Motor neuron (in vitro differentiated cells): ENCODE measurements at places on chromosomes 13 and 19. TPM values are rescaled to one million over a fixed set of nuclear protein-coding genes. Genes with fewer than 3 reads are reported as not detected.

ETV2 gene
- 2.5 and 3.2 TPM in 2 replicates for total RNA-seq

ADAMTSL5 gene
- total RNA-seq = 0.09 and 0.83 TPM in 2 replicates

PLVAP gene
- total RNA-seq = 0.05 and 0.13 TPM in 2 replicates

MEX3D gene
- total RNA-seq = 16.1 and 22.4 TPM in 2 replicates

TUBGCP3 gene
- 14.8 and 22.6 TPM in 2 replicates for total RNA-seq

FLT3 gene
- total RNA-seq = 0.16 and 0.19 TPM in 2 replicates

DCLK1 gene
- total RNA-seq = 25.3 and 28.3 TPM in 2 replicates

C5AR2 gene
- 0.16 and 0.36 TPM in 2 replicates for total RNA-seq

CYP4F2 gene
- total RNA-seq = not detected in 2 replicates

DKKL1 gene
- 4.1 and 5.2 TPM in 2 replicates for total RNA-seq

RASGRP4 gene
- 0.26 and 0.66 TPM in 2 replicates for total RNA-seq

PLPPR3 gene
- 0.25 and 1.5 TPM in 2 replicates for total RNA-seq

GPR18 gene
- total RNA-seq = 0.71 and 3.3 TPM in 2 replicates

TMEM221 gene
- total RNA-seq = 0.25 TPM in 1 of 2 replicates, not detected in the other

MYCBP2 gene
- 118 and 126 TPM in 2 replicates for total RNA-seq

ZNF221 gene
- total RNA-seq = 10.1 and 13.8 TPM in 2 replicates

TMEM161A gene
- 30.1 and 32.1 TPM in 2 replicates for total RNA-seq
